ENCODE measurements at places on chromosomes 2 and 18.

DNA sequence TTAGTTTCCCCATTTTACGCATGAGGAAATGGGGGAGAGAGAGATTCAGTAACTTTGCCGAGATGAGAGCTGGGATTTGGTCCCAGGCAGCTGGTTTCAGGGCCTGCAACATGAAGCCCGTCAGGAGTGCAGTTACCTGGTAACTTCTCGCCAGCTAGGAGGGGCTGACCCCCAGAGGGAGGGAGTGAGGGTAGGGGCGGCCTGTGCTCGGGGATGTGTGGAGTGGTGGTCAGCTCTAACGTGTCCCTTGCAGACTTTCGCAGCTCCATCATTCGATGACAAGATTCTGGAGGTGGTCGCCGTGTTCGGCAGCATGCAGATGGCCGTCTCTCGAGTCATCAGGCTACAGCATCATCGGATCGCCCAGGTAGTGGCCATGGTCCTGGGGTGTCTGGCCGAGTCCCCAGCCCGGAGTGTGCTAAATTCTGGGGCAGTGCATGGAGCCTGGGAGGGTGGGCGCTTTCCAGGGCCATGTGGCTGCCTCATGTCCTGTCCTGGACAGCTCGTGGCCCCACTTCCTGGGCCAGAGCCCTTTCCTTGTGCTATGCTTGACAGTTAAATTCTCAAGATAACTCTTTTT, 103.8 kb downstream of the DGKD start:
- no peak for DNase-seq

- DNase-seq = no peak
These were observed 6.5 kb upstream of the STAMBP start for GRCh38 chr2:73822276-73822675.

DNA sequence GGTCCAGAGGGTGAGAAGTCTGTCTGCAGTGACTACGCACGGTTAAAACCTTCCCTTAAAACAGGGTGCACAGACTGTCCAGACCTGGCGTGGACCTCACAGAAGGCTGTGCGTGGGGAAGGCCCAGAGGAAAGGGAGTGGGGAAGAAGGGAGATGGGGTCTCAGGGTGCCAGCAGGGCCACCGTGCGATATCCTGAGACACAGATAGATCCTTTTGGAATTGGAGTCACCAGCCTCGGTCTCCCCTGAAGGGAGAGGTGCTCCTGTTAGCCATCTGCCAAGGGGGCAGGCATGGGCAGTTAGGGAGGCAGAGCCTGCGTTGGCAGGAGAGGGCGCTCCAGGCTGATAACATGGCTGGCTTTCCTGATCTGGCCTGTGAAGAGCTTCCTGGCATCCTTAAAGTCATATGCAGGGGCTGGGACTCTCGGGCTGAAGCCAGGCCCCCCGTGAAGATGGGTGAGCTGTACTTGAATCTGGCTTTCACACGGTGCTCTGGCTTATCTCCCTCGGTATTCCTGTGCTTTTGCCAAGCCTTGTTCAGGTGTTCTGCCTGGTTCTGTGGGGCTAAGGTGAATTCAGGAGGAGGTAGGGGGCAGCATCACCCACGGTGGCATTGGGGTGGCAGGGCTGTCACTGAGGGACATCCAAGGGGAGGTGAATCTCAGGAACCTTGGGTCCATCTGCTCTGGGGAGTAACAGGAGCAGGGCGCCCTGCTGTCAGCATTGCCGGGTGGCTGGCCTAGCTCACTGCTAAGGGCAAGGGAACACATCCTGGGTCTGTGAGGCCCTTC, 107.2 kb upstream of the SMAD2 start:
- DNase-seq = no peak

GRCh38 chr2:7567646-7568045, 650.4 kb downstream of the RNF144A start:
- DNase-seq = peak; percentile 40

- no peak for DNase-seq
These were observed 293.6 kb upstream of the SESTD1 start for GRCh38 chr2:179558010-179558934.

DNA sequence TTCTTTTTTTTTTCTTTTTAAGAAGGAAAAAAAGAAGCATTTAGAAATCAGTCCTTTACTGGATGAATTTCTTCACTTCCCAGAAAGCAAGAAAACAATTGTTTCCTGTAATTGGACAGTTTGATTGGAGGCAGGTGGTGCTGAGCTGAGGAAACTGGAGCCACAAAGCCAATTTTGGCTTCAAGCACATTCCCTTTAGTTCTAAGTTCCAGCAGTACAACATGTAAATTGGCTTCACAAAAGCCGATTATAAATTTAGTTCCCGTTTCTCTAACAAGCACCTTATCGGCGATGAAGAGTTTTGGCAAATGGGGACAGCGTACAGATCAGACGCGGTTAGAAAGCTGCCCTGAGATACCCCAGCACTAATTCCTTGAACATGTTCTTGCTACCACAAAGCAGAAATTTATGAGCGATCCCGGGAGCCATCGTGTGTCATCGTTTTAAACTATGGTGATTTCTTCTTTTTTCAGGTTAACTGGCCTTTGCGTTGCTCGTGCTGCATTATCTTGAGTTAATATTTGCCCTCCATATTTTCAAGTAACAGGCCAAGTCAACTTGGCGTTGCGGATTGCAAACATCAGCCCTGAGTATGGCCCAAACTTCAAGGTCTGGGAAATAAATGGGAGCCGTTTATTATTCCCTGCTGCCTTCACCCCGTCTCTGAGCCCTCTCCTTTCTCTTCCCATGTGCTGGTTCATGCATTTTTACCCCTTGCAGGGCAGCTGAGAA, 190.4 kb upstream of the ID2 start:
- DNase-seq = no peak

DNA sequence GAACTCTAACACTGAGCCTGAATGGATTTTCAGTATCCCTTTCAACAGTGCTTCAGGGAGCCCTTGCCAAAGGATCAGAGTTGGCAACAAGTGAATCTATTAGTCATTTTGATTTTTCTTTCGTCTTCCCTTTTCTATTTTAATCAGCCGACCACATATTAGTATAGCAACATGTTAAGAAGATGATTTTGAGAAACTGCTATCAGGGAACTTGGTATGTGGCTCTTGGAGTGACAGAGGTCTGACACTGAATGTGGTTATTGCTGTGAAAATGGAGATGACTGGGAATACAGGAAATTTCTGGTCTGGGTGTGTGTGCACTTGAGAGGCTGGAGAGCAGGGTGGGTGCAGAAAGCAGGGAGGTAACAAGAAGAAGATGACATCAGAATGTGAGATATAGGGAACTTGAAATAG, 28.7 kb upstream of the IL1RL1 start:
- DNase-seq = no peak

- DNase-seq = no peak
These were observed 17.4 kb downstream of the TRPM8 start for GRCh38 chr2:233934524-233934923.

- DNase-seq = no peak
These were observed 154.2 kb downstream of the DCDC2C start for GRCh38 chr2:3857576-3857975.

GRCh38 chr2:155905657-155906056, 426.9 kb downstream of the NR4A2 start:
- no peak for DNase-seq

DNA sequence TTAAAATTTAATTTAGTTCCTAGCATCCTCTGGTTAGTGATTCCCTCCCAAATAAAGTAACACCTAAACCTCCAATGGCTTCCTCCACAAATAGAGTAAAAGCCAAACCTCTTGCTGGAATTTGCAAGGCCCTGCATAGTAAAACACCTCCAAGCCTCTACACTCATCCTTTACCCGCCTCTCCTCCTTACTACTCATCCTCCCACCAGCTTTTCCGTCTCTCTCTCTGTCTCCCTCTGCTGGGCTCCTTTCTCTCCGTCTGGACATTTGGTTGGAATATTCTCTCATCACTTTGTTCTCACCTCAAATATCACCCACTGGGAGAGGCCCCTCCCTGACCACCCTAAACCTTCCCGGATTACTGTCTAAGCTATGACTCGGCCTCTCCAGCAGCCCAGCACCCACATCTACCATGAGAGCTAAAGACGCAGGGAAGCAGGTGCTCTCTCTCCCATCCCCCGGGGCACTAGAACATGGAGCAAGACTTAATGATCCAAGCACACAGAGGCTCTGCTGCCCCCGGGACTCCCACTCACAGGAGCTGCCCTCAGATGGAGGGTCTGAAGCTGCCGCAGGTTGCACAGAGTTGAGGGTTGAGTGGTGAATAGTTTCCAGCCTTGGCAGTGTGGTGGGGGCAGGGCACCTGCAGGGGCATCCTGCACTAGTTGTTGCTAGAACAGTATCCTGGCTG, 167.2 kb downstream of the FBXO15 start:
- DNase-seq = no peak

DNA sequence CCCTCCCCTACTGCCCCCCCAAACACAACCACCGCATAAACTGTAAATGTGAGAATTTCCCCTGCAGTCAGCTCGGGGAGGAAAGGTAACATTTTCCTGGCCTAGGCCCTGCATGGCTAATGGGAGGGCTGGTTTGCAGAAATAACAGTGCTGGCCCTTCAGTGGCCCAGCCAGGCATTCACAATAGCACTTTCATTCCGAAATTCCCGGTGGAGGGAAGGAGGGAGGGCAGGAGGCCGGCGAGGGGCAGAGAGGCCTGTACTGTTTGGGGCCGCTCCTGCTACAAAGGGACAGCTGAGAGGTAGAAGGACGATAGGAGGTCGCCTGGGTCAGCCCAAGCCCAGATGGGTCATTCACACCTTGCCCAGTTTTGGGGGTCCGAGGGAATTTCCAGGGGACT, 11.3 kb downstream of the CYP26B1 start:
- no peak for DNase-seq

DNA sequence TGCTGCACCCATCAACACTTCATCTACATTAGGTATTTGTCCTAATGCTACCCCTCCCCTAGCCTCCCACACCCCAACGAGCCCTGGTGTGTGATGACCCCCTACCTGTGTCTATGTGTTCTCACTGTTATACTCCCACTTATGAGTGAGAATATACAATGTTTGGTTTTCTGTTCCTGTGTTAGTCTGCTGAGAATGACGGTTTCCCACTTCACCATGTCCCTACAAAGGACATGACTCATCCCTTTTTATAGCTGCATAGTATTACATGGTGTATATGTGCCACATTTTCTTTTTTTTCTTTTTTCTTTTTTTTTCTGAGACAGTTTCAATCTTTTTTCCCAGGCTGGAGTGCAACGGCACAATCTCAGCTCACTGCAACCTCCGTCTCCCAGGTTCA, 284.1 kb upstream of the CYP26B1 start:
- DNase-seq = no peak

DNA sequence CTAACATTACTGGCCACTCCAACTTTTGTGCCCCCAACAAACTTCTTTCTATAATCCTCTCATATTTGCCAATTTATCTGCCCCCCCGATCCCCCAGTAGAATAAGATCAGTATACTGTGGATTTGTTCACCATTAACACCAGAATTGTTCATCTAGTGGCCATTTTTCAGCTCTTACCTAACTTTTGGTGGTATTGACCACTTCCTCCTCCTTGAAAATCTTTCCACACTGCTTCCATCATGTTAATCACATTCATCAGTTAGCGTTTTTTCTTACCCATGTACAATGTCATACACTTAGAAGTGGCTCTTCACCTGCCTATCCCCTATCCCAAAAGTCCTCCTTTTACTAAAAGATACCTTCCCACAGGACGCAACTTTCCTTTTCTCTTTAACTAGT, 6.1 kb downstream of the IMPACT start:
- no peak for DNase-seq

DNA sequence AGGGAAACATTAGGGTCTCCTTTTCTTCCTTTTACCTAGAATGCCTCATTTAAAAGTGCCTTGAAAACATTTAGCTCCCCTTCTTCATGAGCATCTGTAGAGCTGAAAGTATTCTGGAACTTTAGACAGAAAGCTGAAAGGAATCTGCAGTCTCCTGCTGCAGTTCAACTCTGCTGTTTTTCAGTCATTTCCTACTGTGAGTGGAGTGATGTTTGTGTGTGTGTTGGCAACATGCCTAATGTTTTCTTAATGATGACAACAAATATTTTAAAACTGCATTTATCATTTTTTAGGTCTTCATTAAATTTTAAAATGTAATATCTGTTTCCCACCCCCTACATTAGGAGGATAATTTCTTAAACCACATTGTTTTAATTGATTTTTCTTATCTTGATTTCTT, 66.6 kb downstream of the TWSG1 start:
- DNase-seq = no peak

- DNase-seq = no peak
These were observed 1.4 kb downstream of the STARD7 start for GRCh38 chr2:96207073-96207773.

- DNase-seq = no peak
These were observed 283.5 kb upstream of the HDAC4 start for GRCh38 chr2:239684271-239684810.

- no peak for DNase-seq
These were observed 65.6 kb downstream of the NOL4 start for GRCh38 chr18:34158881-34159690.

- DNase-seq = no peak
These were observed 672.7 kb downstream of the DPP10 start for GRCh38 chr2:115115135-115115534.

DNA sequence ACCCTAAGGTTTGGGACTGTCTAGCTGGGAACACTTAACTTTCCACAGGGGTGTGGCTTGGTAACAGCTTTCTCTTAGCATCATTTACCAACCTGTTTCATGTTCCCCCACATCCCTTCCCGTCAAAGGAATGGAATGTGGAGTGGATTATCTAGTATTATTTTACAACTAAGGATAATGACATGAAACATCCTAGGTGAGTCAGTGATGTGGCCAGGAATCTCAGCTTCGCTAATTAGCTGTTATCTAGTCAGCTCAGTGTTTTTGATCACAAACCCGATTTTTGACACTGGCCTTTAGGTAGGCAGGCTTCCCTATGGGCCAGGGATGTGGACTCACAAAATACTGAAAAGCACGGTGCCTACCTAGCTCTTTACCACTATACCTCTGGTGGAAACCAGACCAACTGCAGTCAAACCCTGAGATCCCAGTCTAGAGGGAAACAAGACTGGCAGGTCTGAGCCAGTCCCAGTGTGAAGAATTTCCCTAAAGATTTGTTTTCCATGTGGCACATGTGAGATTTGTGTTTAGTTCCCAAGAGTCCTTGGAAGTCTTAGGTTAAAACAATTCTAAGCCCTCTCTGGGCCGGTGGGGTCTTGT, 2.8 kb upstream of the NRP2 start:
- DNase-seq = no peak

DNA sequence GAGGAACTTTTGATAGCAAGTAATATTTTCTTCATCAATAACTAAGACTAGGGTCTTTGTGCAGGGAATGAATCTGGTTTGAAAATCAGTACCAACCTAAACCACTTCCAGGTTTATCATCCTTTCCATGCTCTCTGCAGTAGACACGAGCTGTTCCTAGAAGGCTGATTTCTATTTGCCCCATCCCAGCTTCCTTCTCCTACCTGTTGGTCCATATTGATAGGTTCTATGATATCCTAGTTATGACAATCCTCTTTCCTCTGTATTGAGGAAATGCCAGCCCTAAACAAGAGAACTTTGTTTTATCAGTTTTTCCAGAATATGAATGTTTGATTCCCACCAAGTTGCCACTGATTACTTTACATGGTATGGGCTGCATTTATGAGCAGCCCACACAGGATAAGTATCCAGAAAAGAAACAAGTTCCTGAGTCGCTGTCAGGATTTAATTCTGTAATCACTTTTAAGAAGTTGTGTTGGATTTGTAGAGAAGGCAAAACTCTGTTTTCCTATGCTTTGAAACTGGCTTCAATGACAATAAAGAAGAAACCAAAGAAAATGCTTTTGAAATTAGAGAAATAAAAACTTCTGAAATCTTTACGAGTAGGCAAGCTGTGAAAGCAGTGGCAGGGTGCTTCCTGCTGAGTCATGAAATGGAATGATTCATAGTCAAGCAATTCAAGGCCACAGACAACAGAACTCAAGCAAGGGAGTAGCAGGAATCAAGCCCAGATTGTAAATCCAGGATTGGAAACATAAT, 37.3 kb upstream of the TANK start:
- DNase-seq = no peak
